Dermis blood vessel endothelial cell (primary cell): ENCODE measurements at places on chromosomes 6 and 20. TPM values are rescaled to one million over a fixed set of nuclear protein-coding genes. Genes with fewer than 3 reads are reported as not detected.
A peak's percentile ranks its signal among the peaks of the same experiment; 100 is the strongest.

DNA sequence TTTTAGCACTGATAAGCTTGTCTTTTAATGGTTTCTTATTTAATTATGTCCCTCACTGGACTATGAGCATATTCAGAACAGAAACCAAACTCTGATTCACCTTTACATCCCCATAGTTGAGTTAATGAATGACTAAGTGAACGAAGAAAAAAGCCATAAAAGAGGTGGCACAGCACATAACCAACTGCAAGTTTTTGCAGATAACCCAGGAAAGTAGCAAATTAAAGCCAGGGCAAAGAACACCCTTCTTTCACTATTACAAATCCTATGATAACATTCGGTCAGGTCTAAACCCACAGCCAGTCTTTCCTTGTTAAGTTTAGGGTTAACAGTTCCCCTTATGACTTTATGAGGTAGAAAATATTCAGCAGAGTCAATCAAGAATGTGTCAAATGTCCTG is 102.7 kb downstream of the RIN2 start:
- DNase-seq, result no peak

- DNase-seq, result no peak
Observed at GRCh38 chr6:31785475-31785874, 8.3 kb upstream of the VWA7 start.

FABP7 gene
- total RNA-seq, result not detected in 2 replicates

GRCh38 chr6:53529324-53530036 is 15.4 kb downstream of the GCLC start:
- no peak for DNase-seq

- peak; percentile 53 for DNase-seq
Observed at GRCh38 chr20:47350691-47351545, 5.6 kb downstream of the ZMYND8 start.

VSX1 gene
- total RNA-seq, result not detected in 2 replicates

GRCh38 chr6:16184129-16184528 is 54.3 kb upstream of the GMPR start:
- DNase-seq, result peak; percentile 67

FOXF2 gene
- total RNA-seq, result not detected in 2 replicates

GRCh38 chr6:143128681-143129015 is 68.0 kb downstream of the AIG1 start:
- no peak for DNase-seq

LTB gene
- 3.4 and 30.5 TPM in 2 replicates for total RNA-seq

- DNase-seq, result peak; percentile 69
Observed at GRCh38 chr6:150293423-150294173, 75.2 kb upstream of the IYD start.

SLC17A3 gene
- total RNA-seq, result 0.17 and 0.28 TPM in 2 replicates

DNA sequence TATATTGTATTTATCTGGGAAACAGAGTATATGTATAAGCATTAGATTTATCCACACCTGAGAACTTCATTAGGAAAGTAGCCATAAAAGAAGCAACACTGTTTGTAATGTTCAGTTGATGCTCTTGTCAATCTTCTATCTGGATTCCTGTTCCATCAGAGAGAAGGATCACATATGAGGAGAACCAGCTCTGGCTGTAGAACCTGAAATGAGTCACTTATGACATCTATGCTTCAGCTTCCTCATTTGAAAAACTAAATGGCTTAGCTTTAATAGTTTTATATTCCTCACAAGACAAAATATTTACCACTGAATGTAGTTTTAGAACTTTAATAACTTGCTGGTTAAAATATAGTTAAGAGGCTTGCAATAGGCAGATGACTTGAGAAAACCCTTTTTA is 144.7 kb downstream of the TASP1 start:
- DNase-seq, result peak; percentile 3

GRCh38 chr6:128606611-128607010 is 86.2 kb upstream of the PTPRK start:
- DNase-seq, result no peak

- no peak for DNase-seq
Observed at GRCh38 chr6:30035784-30036183, 25.3 kb upstream of the POLR1H start.

DNA sequence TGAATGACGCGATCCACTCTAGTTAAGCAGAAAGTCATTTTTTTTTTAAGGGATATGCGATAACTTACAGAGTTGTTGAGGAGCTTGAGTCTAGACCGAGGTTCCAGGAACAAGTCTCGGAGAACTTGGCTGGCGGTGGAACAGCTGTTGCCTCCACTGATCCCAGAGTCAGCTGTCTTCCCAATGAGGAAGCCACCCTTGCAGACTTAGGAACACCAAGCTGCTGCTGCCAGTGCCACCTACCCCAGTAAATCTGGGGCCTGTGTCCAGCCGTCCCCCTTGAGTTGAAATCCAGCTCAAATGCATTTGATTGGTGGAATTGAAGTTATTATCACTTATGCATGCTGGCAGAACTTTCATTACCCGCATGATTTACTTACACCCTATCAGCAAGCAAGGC is 6.7 kb downstream of the PFDN4 start:
- DNase-seq, result no peak

CST5 gene
- total RNA-seq, result not detected in 2 replicates
